ENCODE measurements at places on chromosomes 12 and 14.

GRCh38 chr12:95147866-95148265 is 69.4 kb downstream of the FGD6 start:
- DNase-seq: no peak

DNA sequence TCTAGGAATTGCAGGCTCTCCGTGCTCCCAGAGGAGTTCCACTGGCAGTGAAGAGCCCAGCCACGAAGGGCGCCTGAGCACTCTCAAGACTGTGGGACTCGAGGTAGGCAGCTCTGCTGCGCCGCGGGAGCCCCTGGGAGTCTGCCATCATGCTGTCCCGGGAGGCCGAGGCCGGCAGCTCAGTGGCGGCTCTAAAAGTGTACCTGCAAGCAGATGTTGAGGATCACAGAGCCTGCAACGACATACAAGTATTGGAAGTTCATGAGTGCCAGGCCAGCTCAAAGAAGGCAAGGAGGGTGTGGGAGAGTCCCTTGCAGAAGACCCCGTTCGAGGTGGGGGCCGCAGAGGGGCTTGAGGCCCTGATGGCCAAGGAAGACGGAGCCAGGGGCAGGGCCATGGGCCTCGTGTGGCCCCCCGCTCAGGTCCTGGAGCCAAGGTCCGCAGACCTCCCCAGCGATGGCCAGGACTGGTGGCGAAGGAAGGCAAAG is 62.7 kb downstream of the MUCL1 start:
- no peak for DNase-seq

DNA sequence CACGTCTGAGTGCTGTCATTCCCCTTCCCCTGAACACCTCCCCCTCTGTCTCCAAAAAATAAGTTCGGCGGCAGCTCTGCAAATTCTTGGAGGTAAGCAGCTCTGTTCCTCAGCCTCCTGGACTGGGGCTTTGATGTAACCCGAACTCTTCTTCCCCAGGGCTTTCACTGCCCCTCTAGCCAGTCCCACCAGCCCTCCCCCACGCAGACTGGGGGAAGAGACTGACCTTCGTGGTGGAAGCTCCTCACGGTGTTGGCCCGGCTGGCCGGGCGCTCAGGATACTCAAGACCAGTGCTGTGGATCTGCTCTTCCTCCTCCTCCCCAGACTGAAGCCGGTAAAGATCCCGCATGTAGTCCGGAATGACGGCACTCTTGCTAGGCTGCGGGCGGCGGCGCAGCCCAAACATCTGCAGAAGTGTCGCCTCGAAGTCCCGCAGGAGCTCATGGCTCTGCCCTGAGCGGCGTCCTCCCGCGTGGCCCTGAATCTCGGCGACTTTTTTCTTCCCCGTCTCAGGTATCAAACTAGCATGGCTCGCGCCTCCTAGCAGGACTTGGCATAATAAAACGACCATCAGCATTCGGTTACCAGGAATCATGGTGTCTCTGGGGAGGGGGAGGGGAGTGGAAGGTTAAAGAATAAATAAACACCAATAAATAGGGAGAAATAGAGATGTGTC is 4.9 kb downstream of the BMP4 start:
- no peak for DNase-seq

DNA sequence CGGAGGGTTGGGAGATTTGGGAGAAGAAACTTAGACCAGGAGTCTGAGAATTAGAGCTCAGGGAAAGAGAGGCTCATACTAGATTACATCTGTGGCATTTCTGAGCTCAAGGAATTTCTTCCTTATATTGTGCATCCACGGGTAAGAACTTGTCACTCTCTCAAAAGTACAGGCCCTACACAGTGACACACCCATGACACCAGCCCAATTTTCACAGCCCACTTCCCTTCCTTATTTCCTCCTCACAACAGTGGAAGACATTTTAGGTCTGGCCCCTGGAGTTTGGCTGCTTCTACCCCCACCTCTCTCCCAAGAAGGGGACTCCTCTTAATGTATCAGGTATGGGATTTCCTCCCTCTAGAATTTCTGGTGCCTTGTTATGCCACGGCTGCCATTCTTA is 9.2 kb upstream of the ZNF385A start:
- DNase-seq: no peak

DNA sequence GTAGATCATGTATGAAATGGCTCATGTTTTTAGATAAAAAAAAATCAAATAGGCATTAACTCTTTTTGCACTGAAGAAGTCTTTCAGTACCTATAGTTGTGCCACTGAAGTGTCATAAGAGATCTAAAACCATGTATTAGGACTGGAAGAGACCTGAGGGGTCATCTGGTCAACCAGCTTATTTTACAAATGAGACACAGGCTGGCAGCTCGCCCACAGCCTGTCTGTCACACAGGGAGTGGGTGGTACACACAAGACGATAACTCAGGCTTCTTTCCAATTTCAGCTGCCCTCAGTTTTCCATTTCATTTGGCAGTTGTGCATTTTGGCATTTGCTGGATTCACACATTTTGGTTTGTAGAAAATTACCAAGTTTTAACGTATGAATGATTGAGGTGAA is 34.7 kb downstream of the C12orf75 start:
- no peak for DNase-seq

GRCh38 chr12:54360717-54361456 is 3.4 kb downstream of the GPR84 start:
- peak; percentile 57 for DNase-seq

- DNase-seq: no peak
These were observed 8.6 kb downstream of the RAN start for GRCh38 chr12:130880411-130880885.

DNA sequence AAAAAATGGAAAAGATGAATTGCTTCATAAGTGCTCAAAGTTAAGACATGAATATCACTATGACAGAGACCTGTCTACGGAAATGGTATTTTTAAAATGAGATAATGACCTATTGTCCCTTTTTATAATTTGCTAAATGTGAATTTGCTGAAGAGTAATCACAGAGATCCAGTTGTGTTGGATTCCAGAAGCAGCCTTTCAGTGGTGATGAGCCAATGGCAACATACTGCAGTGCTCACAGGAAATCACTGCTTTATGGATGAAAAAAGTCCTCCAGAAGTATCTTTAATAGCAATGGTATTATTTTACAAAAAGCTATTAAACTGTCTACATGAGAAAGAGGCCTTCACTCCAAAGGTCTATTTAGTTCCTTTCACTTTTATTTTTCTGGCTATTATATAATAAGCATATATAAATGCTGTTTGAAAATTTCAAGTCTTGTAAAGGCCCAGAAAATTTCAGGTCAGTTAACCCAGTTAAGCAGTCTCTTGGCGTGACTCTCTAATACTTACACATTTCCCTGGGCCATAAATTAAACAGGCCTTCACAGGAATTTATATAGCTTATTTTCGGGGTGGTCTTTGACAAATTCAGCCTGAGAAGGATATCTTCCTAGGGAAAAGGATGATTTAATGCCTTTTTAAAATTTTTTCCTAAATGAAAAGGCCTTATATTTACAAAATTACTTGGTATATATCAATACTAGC is 55.4 kb downstream of the KCNJ8 start:
- no peak for DNase-seq

- DNase-seq: no peak
These were observed 37.7 kb downstream of the CFL2 start for GRCh38 chr14:34676516-34677211.

- no peak for DNase-seq
These were observed 30.3 kb downstream of the SSH1 start for GRCh38 chr12:108826807-108827721.

DNA sequence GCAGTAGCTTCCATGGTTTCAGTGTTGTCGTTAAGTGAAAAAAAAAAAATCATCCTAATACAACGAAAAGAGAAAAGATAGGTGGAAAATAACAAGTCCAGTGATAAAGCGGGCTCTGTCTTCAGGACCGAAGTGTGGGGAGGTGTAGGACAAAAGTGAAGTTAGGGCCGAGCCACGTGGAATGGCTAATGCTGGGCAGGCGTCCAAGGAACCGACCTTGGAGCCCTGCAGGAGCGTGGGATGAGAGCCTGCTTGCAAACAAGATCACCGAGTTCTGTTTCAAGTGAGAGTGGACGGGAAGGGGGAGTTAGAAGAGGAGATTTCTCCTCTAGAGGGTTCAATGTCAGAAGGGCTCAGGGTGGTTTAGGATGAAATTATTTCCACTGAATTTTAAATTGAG is 22.2 kb downstream of the A2ML1 start:
- DNase-seq: no peak
